SK-MEL-5 (cell line): ENCODE measurements at places on chromosomes 11 and 22. TPM values are rescaled to one million over a fixed set of nuclear protein-coding genes. Genes with fewer than 3 reads are reported as not detected.

DNA sequence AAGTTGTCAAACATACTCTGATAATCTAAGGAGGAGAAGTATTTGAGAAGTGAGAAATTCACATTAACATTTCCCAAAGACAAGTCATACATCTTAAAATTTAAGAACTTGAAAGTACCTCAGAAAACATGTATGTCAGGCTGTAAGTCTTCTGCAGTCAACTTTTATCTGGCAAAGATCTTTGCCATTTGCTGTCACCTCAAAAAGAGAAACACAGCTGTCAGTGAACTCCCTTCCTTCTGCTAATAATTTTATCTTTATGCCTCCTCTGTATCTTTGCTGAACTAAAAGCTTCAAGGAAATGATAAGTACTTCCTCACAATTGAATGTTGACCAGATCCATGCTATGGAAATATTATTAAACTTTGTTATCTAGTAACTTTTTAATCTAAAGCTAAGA lies 18.7 kb downstream of the TTC17 start:
- no peak for DNase-seq

GRCh38 chr11:104830080-104830479 lies 68.2 kb downstream of the CASP12 start:
- DNase-seq: no peak

Gene KCNQ1
- total RNA-seq: 0.71 TPM in 1 of 2 replicates, not detected in the other

DNA sequence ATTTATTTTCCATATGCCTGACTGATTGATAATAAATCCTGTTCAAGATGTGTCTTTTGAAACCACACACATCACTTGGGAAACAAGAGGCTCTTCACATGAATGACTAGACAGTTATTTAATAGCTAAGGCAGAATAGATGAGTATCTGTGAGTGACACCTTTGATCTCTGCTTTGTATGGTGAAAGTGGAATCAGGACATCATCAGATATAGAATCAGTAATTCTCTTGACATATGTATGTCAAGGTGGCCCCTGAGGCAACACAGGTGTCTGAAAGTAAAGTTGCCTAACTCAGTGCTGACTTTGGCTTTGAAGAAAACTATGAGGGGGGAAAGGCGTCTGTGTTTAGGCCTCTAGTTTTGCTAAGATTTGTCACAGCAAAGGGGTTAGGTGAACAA lies 11.5 kb upstream of the CASP4 start:
- no peak for DNase-seq

- no peak for DNase-seq
Measured at GRCh38 chr11:50075856-50076255, 43.2 kb downstream of the OR4C45 start.

Gene TEX54
- total RNA-seq: not detected in 2 replicates

GRCh38 chr11:132126973-132127899 lies 756.8 kb downstream of the NTM start:
- peak; percentile 59 for DNase-seq
